Myometrial cell (primary cell): ENCODE measurements at places on chromosomes 13 and 19. TPM values are rescaled to one million over a fixed set of nuclear protein-coding genes. Genes with fewer than 3 reads are reported as not detected.

Gene TLE2
- total RNA-seq: 0.58 and 1.9 TPM in 2 replicates

Gene OSCAR
- under 0.01 TPM in 1 of 2 replicates, not detected in the other for total RNA-seq

Gene CABP5
- not detected in 2 replicates for total RNA-seq

Gene PSG4
- total RNA-seq: 1.1 and 2.0 TPM in 2 replicates

Gene CCDC8
- total RNA-seq: 22.2 and 22.5 TPM in 2 replicates

Gene IFNL4
- total RNA-seq: not detected in 2 replicates

Gene KIR2DL1
- total RNA-seq: not detected in 2 replicates

Gene BEST2
- total RNA-seq: not detected in 2 replicates

Gene SYCN
- total RNA-seq: not detected in 2 replicates

Gene ZNF90
- 0.89 and 1.2 TPM in 2 replicates for total RNA-seq

Gene LGALS4
- total RNA-seq: not detected in 2 replicates

Gene FXYD3
- total RNA-seq: not detected in 2 replicates

Gene ZNF350
- 2.3 and 4.4 TPM in 2 replicates for total RNA-seq

Gene GAS6
- total RNA-seq: 209 and 217 TPM in 2 replicates
